ENCODE measurements at places on chromosomes 16 and 17.

DNA sequence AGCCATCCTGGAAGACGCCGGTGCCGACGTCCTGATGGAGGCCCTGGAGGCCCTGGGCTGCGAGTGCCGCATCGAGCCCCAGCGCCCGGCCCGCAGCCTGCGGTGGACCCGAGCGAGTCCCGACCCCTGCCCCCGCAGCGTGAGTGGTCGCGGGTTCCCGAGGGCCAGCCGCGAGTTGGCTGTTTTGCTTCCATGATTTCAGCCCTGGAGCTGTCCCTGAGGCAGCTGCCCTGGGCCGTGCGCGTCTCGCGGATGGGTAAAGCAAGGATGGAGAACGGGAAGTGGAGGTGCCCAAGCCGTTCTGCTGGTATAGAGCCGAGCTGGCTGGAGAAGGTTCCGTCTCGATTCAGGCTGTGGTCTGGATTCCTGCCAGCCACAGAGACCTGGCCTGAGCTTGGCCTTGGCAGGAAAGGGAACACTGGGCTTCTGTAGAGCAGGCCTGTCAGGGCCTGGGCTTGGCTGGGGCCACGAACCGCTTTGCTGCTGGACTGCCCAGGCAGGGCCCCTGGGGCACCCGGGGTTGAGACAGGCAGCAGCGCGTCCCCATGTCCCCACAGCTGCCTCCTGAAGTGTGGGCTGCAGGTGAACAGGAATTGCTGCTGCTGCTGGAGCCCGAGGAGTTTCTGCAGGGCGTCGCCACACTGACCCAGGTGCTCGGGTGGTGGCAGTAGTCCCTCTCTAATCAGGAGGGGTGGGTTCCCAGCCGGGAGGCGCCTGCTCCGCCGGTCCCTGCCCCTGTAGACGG, 941 bp upstream of the MRPS34 start:
- DNase-seq, result no peak

DNA sequence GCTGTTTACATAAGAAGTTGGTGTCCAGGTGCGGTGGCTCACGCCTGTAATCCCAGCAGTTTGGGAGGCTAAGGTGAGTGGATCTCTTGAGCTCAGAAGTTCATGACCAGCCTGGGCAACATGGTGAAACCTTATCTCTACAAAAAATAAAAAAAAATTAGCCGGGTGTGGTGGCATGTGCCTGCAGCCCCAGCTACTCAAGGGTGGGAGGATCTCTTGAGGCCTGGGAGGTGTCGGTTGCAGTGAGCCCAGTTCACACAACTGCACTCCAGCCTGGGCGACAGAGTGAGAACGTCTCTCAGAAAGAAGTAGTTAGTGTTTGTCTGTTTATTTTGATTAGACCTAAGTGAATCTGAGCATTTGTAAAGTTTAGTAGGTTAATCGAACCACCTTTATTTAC, 12.8 kb downstream of the DDX19A start:
- DNase-seq, result no peak

GRCh38 chr16:82598771-82599170, 28.0 kb upstream of the CDH13 start:
- DNase-seq, result no peak

DNA sequence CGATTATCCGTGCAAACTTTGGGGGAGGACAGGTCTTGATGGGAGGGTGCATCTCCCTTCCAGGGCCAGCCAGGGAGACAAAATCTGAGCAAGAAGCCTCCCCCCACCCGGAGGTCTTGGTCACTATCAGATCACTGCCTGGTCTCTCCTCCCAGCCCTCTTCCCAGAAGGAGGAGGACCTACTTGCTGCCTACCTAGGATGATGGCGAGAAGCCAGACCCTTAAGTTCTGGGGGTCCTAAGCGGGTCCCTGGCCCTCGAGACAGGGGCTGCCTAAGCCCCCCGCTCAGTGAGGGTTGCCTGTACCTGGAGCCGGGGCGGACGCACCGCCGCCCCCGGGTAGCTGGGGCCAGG, 4.6 kb downstream of the TSPOAP1 start:
- DNase-seq, result no peak

GRCh38 chr16:67053767-67054334, 24.9 kb downstream of the CBFB start:
- no peak for DNase-seq

Measured in CD4-positive, alpha-beta T cell treated with Interleukin-6 at 100 ng/mL for 8 hours (primary cell).